ENCODE measurements at places on chromosomes 2 and 18. TPM values are rescaled to one million over a fixed set of nuclear protein-coding genes. Genes with fewer than 3 reads are reported as not detected.
A peak's percentile ranks its signal among the peaks of the same experiment; 100 is the strongest.

Gene HYCC2
- total RNA-seq, result 7.3 TPM

Gene INPP5D
- total RNA-seq, result 0.24 TPM

Gene FAM110C
- total RNA-seq, result not detected

Gene CLASP1
- 35.6 TPM for total RNA-seq

Gene NMUR1
- total RNA-seq, result not detected

Gene FAM117B
- 1.2 TPM for total RNA-seq

Gene LRRC30
- not detected for total RNA-seq

Gene ANTXR1
- 69.7 TPM for total RNA-seq

Gene NCKAP5
- 0.49 TPM for total RNA-seq

Gene GATA6
- total RNA-seq, result 3.3 TPM

Gene CEP68
- 5.2 TPM for total RNA-seq

Gene MARCO
- not detected for total RNA-seq

DNA sequence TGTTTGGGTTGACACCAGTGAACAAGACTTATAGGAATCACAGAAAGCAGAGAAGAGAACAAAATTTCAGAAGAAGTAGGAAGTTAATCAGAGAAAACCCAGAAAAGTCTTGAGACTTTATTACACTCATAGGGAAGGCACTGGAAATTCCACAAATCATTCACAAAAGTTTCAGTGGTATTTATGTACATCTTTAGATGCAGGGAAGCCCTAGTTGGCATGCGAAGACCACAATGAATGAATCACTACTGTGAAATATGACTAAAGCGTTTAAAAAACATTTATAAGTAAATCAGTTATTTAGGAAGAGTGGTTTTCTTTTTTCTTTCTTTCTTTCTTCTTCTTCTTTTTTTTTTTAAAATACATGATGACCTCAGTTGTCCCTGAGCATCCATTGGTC is 105.1 kb downstream of the NUP35 start:
- peak; percentile 52 for DNase-seq

GRCh38 chr2:43023791-43024514 is 202.5 kb downstream of the ZFP36L2 start:
- no peak for DNase-seq

- no peak for DNase-seq
Observed at GRCh38 chr18:41899535-41899934, 55.5 kb upstream of the PIK3C3 start.

- DNase-seq, result no peak
Observed at GRCh38 chr2:235382601-235383000, 111.2 kb upstream of the AGAP1 start.

DNA sequence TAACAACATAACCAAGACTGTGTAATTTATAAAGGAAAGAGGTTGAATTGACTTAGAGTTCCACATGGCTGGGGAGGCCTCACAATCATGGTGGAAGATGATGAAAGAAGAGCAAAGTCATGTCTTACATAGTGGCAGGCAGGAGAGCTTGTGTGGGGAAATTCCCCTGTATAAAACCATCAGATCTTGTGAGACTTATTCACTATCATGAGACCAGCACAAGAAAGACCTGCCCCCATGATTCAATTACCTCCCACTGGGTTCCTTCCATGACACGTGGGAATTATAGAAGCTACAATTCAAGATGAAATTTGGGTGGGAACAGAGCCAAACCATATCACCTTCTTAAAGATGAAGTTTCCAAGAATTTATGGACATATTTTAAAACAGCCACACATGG is 2.5 kb upstream of the IL36RN start:
- no peak for DNase-seq

GRCh38 chr2:1791006-1791605 is 46.8 kb upstream of the PXDN start:
- DNase-seq, result peak; percentile 51

DNA sequence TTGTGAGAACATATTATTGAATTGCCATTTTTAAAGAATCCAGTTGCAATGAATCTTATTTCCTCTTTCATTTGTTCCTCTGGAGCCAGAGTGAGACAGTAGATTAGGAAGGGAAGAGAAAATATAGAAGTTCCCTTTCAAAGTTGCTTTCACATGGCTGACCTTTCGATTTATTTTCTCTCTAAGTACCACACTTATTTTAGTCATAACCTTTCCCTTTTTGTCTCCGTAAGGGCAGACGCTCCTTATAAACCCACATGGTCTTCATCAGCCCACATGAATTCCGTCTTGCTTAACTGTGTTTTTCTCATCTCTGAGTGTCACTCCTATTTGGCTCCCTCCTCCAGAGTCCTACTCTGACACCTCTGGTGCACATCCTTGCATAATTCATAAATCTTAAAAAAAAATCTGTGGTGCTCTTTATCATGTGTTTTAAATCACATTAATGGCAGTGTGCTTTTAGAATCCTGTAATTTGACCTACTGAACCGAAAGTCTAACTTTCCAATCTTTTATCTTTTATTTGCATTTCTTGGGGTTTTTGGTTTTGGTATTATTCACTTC is 38.5 kb upstream of the ZNF396 start:
- DNase-seq, result peak; percentile 6

GRCh38 chr2:119823734-119824334 is 64.1 kb downstream of the PTPN4 start:
- peak; percentile 35 for DNase-seq

DNA sequence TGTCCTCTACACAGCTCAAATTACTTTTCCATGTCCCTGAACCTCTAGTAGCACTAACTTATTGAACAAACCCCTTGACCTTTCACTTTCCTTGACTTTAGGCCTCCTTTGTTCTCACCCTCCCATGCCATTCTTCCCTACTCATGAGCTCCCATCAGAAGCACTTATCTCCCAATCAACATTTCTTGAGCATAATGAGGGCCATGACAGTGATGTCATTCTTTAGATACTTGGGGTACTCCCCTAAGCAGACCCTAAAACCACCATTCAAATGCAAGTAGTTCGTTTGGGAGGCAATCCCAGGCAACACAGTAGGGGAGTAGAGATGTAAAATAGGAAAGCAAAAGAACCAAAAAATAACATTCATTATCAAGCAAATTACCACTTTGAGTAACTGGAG is 115.9 kb upstream of the ARHGAP28 start:
- no peak for DNase-seq

DNA sequence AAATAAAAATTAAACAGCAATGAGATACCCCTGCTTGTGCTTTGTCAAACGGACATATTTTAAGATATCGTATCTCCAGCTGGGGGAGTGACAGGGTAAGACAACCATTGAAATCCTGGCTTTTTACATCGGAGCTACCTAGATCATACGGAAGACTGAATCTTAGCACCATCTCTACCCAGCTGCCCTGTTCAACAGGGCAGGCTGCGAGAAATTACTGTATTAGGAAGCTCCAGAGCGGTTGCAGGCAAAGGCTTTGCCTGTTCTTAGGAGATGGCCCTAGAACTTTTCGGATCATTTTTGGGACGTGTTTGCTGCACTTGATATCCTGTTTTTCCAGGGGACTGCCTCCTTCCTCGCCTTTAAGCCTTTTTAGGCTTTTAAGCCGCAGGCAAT is 2.0 kb upstream of the PRKCE start:
- peak; percentile 23 for DNase-seq

DNA sequence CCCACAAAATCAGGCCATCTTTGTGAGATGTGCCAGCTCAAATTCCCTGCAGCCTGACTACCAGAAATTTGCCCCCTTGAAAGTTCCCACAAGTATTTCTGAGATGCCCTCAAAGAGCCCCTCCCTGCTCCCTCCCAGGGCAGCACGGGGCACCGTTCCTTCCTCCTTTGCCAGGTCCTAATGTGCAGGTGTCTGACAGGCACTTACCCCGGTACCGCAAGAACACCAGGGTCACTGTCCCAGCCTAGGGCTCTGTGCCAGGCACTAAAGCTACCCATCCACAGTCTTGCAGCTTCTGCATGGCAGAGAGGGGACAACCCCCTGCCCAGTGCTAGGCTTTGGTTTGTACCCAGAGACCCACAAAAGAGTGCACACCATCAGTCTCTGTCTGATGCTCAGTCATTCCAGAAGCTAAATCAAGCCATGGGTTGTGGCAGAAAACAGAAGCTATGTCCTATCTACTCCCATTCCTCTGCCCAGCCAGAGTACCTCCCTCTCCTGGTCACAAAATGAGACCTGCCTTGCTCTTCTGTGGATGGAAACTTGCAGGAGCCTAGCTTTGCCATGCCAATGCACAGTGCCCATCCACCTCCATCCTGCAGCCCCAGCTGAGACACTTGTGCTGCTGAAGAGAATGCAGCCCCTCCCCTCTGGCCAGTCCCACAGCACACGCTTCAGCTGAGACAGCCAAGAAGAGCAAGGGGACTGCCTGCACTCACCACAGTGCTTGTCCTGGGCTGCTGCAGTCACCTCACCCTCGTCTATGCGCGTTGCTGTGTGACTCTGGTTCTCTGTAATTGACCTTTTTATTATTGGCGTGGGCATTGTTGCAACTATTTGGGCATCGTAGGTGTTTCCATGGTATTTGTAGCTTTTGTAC is 48.7 kb downstream of the INPP5D start:
- DNase-seq, result no peak

- no peak for DNase-seq
Observed at GRCh38 chr2:161613161-161613560, 11.1 kb upstream of the SLC4A10 start.

DNA sequence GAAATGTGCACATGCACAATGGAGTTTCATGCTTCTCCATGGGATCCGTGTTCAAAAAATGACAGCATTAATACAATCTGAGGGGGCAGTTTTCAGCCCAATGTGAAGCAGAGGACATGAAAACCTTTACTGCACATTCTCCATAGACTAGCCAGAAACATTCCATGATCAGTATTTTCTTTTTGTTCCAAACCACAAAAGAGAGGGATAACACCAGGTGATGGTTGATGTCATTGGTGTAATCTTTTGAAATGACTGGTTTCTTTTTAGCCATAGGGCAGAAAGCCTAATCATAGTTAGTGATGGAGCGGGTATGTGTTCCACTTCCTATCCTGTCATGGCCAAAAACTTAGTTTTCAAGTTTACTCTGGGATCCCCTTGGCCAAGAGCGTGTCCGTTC is 1.8 kb upstream of the KYNU start:
- peak; percentile 62 for DNase-seq

- peak; percentile 42 for DNase-seq
Observed at GRCh38 chr2:231672617-231673347, 35.5 kb upstream of the PTMA start.

- no peak for DNase-seq
Observed at GRCh38 chr2:232532419-232532818, 6.5 kb downstream of the CHRND start.

DNA sequence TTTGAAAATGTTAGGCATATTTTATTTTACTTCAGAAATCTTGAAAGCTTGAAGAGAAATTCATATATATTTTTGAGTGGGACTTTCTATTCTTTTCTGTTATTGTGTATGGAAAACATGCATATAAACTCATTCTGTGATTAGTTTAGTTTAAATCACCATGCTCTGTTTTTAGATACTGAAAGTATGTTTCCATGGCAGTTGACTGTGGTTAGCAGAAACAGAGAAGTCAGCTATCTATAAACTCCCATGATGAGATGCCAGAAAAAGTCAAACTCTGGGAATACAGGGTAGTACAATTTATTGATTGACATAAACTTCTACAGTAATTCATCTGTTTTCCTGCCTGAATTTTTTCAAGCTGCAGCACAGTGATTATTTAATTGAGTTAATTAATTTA is 905.3 kb upstream of the VRK2 start:
- no peak for DNase-seq

All from RPMI7951 (cell line).